T1000 (cell line): ENCODE measurements at places on chromosomes 5 and 9.

DNA sequence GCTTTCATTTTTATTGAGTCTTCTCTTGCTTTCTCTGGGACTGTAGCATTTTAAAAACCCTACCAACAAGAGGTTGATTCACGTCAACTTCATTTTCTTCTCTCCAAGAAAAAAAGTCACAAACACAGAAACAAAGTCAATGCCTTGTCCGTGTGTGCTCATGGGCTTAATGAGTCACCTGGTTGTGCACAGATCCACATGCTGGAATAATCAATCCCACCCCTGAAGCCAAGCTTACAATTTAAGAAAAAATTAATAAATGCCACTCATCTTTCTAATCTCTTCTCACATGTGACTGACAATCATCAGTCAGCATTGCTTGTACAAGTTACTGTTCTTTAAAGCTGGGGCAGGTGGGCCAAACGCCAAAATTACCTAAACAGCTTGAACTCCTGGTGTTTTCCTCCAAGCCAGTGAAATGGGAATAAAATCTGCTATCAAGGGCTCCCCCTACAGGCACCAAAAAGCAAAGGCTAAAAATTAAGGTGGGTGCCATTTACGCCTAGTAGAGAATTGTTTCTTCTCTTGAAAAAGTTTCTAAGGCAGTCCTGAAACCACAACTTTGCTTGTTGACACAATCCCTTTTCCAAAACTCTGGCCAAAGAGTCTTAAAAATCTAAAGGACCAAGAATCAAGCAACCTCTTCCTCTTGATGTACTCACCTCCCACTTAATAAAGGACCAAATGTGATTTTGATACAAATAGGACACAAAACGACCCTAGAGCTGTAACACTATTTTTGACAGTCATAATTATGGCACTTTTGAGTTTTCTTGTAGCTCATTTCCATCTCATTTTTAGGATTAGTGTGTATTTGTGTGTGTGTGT is 21.3 kb downstream of the TRMO start:
- no peak for DNase-seq

GRCh38 chr5:54150841-54151240 is 159.5 kb downstream of the ARL15 start:
- no peak for DNase-seq

DNA sequence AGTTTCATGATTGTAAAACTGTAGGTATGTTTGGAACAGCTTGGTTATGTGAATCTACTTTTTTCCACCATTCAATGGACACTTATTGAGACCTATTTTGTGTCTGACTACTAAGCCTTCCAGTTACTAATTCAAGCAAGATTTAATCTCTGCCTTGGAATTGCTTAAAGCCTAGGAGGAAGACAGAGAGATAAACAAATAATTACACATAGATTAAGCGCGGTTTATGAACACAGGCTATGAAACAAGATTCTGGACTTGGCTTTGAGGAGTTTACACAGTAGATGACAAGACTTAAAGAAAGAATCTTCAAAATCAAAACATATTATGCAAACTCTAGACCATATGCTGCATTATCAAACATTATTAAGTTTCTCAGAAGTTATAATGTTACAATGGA is 340.4 kb downstream of the RASEF start:
- no peak for DNase-seq

- no peak for DNase-seq
Measured at GRCh38 chr5:151288180-151288579, 15.4 kb downstream of the SLC36A3 start.

DNA sequence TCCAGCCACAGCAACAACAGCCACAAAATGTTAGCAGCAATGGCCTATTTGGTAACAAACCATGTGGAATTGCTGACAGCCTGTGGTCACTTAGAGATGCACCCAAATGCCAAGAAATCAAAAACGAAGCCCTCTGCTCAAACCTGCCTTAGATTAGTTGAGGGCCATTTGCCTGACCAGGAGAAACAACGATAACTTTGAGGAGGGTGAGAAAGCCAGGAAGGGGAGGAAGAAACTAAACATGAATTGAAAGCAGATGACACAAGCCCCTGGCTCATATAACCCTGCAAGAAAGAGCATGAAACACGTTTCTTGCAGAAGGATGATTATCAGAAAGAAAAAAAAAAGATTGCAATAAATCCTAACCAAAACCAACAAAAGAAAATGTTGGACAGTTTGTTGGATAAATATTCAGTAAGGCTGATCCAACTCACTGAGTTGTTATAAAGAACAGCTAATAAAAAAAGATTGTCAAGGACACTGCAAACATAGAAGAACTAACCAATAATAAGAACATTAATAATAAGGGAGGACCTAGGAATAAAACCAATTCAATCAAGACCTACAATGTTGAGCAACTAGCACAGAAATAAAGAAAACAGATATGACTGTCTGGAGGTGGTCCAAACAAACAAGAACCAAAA is 140.5 kb upstream of the SLC30A5 start:
- DNase-seq: no peak
